Ovary (tissue), 10 donors: ENCODE measurements at places on chromosomes 1 and 21.

DNA sequence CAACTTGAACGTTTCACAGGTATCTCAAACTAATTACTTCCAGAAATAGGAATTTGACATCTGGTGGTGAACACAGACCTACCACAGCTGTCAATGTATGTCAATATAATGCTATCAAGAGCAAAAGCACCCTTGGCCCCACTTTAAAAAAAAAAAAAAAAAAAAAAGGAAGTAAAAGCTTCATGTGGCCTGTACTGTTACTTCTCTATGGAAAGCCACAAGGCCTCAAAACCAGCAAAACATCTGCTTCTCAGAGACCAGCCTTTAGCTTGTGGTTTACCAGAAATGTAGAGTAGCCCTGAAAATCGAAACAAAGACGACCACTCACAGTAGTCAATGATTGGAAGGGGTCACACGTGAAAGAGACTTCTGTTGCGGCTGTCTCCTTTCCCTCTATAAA is 109.6 kb downstream of the SLC45A1 start:
- no peak for DNase-seq

DNA sequence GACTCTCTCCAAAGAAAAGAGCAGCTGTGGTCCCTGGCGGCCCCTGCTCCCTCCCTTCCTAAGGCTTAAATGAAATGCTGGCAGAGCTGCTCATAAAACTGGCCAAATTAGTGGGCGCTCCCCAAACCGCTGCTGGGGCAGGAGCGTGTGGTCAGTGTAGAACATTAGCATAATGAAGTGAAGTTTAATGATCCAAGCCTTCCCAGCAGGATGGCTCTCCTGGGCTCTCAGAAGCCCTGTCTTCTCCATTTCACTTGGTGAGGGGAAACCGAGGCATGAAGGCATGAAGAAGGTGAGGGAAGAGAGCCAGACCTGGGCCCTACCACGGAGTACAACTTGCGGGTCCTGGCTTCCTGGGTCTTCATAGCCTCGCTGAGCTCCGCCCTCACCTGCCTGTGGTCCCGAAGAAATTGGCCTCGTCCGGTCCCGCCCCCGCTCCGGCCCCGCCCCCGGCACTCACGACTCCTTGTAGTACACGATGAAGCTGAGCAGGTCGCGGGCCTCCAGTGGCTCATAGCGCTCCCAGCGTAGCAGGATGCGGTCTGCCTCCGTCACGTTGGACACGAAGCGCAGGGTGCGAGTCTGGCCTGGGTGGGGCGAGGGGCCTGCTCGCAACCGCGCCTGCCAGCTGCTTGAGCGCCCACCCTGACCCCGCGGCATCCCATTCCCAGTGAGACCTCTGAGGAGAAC is 10.3 kb downstream of the INSRR start:
- DNase-seq: no peak

GRCh38 chr1:10257851-10258250 is 47.5 kb downstream of the KIF1B start:
- no peak for DNase-seq

- DNase-seq: no peak
Measured at GRCh38 chr21:43004926-43005325, 30.6 kb downstream of the PKNOX1 start.

GRCh38 chr1:169618367-169618766 is 11.6 kb downstream of the SELP start:
- no peak for DNase-seq

- no peak for DNase-seq
Measured at GRCh38 chr1:2391931-2392509, 379 bp downstream of the RER1 start.

DNA sequence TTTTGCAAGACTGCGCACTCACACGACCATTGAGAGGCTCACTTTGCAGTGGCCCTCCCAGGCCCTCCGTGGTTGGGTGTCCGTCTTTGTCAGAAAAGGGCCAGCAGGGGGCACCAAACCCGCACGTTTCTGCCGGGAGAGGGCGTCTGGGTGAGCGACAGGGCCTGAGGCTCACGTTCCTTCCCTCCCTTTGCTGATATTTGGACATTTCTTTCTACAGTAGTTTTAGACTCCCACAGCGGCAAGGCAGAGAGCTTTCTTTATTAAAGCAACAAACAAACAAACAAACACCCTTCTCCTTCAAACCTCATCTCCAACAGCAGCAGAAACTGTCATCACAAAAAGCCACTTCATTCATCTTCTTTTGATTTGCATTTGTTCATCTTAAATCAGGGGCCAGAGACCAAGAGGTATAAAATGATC is 79.2 kb upstream of the WDR26 start:
- peak; percentile 74 for DNase-seq

DNA sequence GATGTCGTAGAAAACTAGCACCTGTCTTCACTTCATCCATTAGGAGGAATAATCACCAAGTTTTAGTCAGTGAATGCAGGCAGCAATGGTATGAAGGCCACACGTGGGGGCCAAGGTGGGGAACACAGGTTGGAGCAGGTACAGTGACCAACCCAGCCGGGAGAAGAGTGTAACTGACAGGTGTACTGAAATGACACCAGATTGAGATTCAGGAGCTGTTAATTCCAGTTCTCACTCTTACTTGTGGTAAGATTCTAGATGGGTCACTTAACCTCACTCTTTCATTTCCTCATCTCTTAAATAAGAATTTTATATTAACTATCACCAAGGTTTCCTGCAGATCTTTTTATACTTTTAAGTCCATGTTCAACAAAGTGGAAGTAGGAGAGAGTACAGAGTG is 206.2 kb upstream of the PTBP2 start:
- DNase-seq: no peak

- no peak for DNase-seq
Measured at GRCh38 chr1:212167098-212167497, 118.1 kb upstream of the PPP2R5A start.

GRCh38 chr1:13960375-13960987 is 260.5 kb downstream of the PRDM2 start:
- DNase-seq: peak; percentile 86

DNA sequence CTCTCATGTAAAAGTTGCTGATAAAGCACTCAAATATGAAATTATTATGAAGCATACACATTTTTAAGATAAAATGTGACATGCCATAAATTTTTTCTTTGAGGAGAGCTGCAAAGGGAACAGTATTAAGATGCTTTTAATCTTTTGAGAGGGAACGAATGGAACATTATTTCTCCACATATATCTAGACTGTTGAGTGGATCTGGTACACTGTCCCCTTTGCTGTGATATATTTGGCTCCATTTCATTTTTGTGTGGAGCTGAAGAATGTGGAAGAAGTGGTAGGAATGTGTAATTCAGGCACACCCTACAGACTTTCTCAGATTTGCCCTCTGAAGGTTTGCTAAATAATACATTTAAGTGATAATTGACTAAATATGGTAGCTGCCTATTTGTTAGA is 31.7 kb downstream of the PGM1 start:
- no peak for DNase-seq
